Hematopoietic multipotent progenitor cell treated with erythropoietin and hydrocortisone succinate and interleukin-3 and kit ligand, for 6 days (in vitro differentiated cells): ENCODE measurements at places on chromosomes 16 and 17.

GRCh38 chr16:23469814-23470213, 16.8 kb upstream of the COG7 start:
- DNase-seq, result no peak

DNA sequence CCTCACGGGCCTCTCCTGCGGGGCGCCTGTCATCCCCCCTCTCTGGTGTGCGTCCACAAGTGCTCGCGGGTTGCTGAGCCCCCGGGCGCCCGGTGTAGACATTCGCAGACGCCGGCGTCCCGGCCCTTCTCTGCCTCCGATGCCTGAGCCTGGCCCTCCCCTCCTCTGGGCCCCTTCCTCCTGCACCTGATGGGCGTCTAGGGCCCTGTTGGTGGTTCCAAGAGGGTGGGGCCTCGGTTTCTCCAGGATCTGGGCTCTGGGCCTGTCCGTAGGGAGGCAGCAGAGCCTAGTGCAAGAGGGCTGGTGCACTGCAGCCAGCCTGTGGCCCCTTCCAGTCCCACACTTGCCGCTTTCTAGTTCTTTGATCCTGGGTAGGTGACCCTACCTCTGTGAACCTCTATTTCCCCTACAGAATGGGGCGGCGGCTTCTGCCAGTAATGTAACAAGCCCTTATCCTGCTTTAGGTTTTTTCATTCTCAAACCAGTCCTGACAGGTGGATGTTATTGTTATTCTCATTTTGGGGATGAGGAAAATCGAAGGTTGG, 623 bp downstream of the E4F1 start:
- DNase-seq, result peak; percentile 75

DNA sequence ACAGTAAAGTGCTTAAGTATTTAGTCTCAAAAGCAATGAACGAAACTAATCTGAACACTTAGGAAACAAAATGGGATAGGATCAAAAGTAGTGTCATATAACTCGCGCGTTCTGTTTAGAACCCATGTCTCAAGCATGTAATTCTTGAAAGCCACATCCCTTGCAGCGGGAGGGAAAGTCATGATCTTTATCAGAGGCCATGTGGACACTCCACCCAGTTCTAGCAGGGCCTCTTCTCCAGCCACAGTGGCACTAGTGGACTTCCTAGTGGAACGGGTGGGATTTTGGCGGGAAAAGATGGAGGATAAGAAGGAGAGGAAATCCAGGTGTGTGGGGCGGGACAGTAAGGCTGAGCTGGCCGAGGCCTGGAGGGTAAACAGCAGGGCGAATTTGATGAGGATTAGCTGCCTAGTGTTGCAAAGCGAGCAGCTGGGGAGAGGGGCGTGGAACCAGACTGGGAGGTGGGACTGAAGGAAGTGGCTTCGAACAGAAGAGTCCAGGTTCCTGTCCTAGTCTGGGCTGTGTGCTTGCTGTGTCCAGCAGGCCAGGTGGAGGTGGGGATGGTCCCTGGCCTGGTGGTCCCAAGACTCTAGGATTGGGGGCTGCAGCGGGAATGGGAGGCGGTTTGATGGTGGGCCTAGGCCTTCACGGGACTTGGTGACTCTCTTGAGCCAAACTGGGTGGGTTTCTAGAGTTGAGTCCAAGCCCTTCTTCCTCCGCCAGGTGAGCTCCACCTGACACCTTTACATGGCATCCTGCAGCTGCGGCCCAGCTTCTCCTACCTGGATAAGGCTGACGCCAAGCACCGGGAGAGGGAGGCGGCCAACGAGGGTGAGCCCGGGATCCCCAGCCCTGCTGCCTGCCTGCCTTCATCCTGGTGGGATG, 15.9 kb downstream of the POLR3E start:
- peak; percentile 30 for DNase-seq

DNA sequence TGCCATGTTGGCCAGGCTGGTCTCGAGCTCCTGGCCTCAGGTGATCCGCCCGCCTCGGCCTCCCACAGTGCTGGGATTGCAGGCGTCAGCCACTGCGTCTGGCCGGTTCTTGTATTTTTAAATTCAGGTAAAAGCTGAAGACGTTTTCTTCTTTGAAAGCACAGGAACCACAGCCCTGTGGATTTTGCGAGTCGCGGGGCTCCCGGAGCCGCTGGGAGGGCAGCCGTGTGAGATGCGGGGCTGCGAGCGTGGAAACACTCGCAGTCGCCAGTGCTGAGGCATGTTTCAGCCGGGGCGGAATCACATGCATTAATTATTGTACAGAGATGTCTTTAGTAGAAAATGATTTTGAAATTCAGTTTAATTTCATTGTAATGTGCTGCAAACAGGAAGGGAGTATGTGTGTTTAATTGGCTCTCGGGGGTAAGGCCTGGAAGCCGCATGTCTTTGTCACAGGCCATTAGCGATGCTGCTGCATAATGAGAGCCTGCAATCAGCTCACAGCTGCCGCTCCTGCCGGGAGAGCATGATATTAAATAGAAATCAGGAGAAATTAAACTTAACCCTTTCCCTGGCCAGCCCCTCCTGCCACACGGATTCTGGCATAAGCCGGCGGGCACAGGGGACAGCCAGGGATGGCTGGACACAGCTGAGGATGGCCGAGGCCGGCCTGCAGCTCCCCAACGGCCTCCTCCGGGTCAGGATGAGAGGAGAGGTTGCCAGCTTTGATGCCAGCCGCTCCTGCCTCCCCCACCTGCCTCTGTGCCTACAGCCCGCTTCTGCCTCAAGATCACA, 35.4 kb upstream of the CDH15 start:
- DNase-seq, result no peak

GRCh38 chr17:71963351-71963750, 157.5 kb upstream of the SOX9 start:
- no peak for DNase-seq

GRCh38 chr17:72193391-72194106, 72.7 kb downstream of the SOX9 start:
- no peak for DNase-seq

GRCh38 chr16:53024045-53024444, 28.7 kb downstream of the CHD9NB start:
- no peak for DNase-seq

DNA sequence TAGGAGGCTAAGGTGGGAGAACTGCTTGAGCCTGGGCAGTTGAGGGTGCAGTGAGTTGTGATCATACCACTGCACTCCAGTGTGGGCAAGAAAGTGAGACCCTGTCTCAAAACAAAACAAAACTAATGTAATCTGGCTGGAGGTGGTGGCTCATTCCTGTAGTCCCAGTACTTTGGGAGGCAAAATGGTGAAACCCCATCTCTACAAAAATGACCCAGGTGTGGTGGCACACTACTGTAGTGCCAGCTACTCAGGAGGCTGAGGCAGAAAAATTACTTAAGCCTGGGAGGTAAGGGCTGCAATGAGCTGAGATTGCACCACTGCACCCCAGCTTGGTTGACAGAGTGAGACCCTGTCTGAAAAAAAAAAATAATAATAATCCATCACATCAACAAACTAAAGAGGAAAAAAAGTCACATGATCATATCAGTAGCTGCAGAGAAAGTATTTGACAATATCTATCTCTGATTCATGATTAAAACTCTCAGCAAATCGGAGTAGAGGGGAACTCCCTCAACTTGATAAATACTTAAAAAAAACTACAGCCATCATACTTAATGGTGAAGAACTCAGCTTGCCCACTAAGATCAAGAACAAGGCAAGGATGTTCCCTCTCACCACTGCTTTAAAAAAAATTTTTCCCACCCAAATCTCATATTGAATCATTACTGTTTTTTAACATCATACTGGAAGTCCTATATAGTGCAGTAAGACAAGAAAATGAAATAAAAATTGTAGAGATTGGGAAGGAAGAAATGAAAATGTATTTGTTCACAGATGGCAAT, 31.0 kb downstream of the DHRS7B start:
- no peak for DNase-seq

DNA sequence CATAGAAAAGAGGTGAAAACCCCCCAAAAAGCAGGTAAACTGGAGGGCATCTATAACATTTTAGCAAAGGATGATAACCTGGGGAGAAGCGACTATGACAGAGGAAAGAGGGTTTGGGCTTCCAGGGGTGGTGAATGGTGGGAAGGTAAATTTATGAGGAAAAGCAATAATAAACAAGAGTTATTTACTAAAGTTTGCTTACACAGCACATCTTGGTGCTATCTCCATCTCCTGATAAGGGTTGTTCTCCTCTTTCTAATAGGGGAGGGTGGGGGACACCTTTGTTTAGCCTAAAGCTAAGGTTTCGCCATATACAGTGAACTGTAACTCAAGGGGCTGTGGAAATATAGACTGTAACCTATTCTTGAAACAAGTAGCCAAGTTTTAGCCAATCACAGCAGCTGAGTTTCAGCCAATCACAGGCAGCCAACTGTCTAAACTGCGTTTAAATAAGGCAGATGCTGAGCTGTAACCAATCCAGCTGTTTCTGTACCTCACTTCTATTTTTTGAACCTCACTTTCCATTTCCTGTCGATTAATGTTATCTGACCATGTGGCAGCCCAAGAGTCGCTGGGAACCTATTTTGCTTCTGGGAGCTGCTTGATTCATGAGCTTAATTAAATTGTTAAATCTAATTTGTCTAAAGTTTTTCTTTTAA, 191.8 kb downstream of the MAP2K6 start:
- no peak for DNase-seq

- DNase-seq, result no peak
Observed at GRCh38 chr17:55154101-55154500, 110.7 kb upstream of the HLF start.

- no peak for DNase-seq
Observed at GRCh38 chr17:64315032-64315490, 52.0 kb upstream of the TEX2 start.

DNA sequence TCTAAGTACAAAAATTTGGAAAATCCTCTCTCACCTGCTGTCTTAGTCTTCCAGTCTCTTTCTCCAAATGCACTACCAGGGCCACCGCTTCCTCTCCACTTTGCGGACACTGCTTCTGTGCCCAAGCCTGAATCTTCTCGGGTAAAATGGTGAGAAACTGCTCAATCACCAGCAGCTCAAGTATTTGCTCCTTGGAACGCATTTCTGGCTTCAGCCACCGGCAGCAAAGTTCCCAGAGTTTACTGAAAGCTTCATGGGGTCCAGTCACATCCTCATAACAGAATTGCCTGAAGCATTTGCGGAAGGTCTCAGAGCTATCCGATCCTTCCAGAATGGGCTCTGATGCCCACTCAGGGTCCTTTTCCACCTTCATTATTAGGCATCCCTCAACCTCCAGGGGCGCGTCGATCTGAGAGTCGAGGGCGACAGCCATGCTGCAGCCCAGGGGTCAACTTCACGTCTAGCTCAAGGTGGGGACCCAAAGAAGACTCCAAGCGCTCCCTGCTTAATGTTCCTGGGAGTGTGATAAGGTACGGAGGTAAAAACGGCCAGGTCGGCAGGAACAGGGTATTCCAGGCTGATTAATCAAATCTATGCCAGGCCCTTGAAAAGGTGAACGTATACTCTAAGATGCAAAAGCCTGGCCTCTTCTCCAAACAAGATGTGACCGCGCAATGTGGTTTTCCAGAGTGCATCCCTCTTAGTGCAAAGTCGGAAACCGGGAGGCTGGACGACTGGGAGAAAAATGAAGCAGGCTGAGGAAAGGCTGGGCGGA, 763 bp downstream of the ZKSCAN2 start:
- DNase-seq, result peak; percentile 50

DNA sequence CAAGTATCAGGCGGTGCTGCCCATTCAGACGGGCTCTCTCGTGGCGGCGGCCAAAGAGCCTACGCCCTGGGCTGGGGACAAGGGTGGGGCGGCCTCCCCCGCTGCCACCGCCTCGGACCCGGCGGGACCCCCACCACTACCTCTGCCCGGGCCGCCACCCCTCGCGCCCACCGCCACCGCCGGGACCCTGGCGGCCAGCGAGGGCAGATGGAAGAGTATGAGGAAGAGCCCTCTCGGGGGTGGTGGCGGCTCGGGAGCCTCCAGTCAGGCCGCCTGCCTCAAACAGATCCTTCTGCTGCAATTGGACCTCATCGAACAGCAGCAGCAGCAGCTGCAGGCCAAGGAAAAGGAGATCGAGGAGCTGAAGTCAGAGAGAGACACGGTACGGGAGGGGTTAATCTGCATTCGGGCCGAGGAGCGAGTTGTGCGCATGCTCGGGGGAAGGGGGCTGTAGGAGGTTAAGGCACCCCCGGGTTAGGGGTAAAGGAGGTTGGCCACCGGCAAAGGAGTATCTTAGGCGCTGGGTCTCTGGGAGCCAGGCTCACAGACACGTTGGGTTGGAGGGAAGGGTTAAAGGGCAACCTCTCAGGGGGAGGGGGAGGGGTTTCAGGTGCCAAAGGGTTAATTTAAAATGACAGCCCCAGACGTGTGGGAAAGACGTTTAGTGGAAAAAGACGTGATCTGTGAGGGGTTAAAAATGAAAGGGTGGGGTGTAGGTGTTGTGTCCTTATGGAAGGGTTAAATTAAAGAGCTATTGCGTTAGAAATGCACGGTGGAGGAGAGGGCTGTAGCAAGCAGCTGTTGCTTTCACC, 1.4 kb downstream of the MSL1 start:
- peak; percentile 76 for DNase-seq

- no peak for DNase-seq
Observed at GRCh38 chr16:50611332-50611934, 63.2 kb downstream of the NKD1 start.

GRCh38 chr16:29911676-29912010, 11.4 kb downstream of the ASPHD1 start:
- DNase-seq, result no peak

- DNase-seq, result no peak
Observed at GRCh38 chr17:8520981-8521380, 85.3 kb downstream of the NDEL1 start.

GRCh38 chr16:27945233-27945973, 118.1 kb downstream of the GSG1L start:
- DNase-seq, result no peak

GRCh38 chr17:64777415-64778239, 115.5 kb upstream of the SMURF2 start:
- DNase-seq, result peak; percentile 19

GRCh38 chr17:41595585-41595984, 8.9 kb upstream of the KRT14 start:
- DNase-seq, result no peak

DNA sequence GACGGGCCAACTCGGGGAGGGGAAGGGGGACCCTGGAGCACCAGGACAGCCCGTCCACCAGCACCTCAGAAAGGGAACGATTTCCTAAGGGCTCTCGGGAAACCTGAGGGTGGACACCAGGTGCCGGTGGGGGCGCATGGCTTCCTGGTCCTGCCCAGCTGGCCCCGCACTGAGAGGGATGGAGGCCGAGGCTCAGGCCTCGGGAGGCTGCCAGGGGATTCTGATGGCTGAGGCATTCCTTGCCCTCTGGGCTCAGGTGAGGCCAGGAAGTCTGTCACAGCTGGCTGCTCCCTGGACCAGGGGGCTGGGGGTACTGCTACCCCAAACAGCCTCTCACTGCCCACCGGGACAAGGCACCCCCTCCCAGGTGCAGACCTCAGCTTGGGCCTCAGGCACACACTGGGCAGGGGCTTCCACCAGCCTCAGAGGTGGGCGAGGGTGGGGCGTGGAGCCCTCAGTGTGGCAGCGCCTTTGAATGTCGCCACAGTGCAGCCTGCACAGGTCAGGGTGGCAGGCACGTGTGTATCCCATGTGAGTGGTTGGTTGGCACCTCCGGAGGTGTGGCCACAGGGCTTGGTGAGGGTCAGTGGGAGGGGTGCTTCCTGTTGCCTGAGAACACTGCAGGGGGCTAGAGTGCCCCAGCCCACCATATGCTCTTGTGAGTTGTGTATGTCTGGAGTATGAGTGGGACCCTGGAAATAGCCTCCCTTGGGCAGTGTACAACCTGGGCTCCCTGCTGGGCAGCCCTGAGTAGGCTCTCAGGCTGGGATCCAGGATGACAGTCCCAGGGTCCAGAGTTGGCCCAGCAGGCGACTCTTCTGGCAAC, 3.9 kb upstream of the FSCN2 start:
- no peak for DNase-seq

GRCh38 chr17:67696347-67696746, 21.4 kb upstream of the NOL11 start:
- DNase-seq, result no peak

- DNase-seq, result no peak
Observed at GRCh38 chr17:82900741-82901140, 60.9 kb upstream of the ZNF750 start.
